ENCODE measurements at places on chromosomes 4 and X.

DNA sequence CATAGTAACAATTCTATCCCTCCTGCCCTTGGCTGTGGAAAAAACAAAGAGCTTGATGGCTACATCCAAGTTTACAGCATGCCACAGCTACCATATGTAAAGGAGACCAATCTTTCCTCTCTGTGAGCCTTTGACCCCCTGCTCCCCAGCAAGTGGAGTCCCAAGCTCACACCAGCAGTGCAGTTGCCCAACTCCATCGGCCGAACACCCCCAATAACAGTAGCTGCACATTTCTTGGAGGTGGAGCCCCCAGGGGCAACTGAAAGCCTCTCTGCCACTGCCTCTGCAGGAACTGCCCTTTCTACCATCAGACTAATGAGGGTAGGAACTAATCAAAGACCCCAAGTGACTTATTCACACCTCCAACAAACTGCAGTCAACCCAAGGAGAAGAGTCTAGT, 81.0 kb upstream of the TCEAL2 start:
- no peak for DNase-seq

GRCh38 chrX:35699642-35700041, 98.5 kb upstream of the MAGEB16 start:
- no peak for DNase-seq

DNA sequence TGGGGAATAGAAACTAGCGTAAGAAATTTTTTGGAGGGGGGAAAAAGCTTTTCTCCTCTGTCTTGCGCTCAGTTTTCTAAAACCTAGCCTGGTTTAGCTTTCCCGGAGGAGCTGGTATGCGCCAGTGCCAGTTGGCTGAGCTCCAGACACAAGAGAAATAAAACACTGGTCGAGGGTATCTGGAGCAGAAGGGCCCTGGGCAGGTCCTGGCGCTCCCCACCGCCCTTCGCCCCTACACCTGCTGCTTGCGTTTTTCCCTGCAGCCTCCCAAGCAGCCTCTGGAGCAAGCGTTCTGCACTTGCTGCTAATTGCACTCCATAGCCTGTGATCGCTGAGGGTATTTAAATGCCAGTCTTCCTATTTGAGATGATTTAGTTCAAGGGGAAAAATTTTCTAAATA, 816 bp downstream of the EREG start:
- no peak for DNase-seq

DNA sequence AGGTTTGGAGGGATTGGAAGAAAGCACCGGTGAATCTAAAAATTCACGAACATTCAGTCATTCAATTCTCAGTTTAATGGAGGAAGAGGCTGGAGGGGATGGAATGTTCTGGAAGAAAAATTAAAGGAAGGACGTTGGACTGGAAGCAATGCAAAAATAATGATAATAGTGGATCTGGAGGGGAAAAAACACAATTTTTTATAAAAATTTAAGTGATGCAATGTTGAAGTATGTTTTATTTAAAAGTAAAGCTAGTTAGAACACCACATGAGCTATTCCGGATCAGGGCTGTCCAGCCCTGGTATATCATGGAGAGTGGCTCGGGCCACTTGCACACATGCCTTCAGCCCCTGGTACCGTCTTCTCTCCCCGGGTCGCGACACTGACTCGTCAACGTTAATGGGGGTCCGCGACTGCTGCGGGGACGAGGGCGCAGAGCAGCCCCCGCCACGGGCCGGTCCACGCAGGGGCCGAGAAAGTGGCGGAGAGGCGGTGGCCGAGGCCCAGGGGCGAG, 204.6 kb downstream of the TENM3 start:
- DNase-seq, result no peak

GRCh38 chr4:87050596-87050995, 115.8 kb downstream of the AFF1 start:
- no peak for DNase-seq

DNA sequence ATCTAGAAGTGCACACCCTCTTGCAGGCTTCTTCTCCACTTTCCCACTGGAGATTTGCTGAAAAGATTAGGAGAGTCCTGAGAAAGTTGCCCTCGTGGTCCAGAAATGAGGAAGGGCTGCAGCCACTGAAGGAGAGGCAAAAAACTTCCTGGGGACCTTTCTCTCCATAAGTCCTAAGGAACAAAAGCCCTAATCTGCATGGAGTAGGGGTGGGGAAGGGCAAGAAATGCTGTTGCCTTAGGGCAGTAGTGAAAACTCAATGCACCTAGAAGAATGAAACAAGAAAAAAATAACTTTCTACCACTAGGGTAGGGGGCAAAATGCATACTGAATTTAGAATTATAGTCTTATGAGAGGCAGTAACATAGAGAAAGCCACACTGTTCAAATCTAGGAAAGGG, 1408.8 kb downstream of the PCDH19 start:
- no peak for DNase-seq

DNA sequence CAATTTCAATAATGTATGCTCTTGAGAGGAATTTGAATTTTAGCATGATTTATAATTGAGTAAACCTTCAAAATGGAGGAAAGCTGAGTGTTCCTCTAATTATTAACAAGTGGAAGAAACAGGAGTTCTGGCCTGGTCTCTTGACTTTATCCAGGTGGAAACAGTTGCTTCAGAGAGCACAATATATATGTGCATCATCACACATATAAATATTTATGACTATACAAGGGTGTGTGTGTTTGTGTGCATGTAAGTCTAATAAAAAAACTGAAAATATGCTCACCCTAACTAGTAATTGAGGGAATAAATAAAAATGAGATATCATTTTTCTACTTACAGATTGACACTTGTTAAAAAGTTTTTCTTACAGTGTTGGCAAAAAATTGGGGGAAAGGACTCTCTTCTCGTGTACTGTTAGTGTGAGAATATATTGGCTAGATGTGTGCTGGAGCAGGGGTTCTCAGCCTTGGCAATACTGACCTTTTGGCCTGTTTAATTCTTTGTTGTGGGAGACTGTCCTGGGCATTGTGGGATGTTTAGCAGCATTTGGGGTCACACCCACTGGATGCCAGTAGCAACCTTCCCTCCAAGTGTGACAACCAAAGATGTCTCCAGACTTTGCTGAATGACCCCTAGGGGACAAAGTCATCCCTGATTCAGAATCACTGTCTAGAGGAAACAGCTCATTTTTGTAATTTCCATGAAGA, 20.8 kb upstream of the HERC5 start:
- DNase-seq, result no peak

DNA sequence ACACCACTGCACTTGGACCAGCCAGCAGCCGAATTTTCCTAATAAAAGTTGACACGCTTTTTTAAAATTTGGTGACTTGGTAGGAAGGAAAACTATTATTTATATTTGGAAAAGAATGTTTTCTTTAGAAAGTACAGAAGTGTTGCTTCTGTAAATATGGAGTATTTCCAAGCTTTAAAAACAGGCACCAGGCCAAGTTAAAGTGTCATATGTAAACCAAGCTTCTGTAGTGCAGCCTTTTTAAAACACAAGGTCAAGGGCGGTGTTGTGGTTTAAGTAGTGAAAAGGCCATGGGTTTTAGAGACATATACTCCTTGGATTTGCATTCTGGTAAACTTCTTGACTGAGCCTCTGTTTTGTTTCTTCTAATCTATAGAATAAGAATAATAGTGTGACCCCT, 62.7 kb downstream of the TRIM2 start:
- DNase-seq, result no peak

GRCh38 chrX:68114573-68115129, 318.6 kb downstream of the OPHN1 start:
- no peak for DNase-seq

DNA sequence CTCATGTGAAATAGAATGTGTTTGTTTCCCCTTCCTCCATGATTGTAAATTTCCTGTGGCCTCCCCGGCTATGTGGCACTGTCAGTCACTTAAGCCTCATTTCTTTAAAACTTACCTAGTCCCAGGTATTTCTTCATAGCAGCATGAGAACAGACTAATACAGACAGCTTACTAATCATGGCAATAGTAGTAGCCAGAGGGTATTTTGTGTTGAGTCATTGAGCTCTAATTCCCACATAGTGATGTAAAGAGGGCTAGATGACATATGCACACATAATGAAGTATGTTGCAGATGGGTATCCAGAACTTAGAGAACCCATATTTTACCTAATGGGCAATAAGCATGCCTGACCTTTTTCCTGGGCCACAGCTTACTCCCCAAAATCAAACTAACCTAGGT, 1197.2 kb downstream of the PCDH7 start:
- DNase-seq, result no peak

DNA sequence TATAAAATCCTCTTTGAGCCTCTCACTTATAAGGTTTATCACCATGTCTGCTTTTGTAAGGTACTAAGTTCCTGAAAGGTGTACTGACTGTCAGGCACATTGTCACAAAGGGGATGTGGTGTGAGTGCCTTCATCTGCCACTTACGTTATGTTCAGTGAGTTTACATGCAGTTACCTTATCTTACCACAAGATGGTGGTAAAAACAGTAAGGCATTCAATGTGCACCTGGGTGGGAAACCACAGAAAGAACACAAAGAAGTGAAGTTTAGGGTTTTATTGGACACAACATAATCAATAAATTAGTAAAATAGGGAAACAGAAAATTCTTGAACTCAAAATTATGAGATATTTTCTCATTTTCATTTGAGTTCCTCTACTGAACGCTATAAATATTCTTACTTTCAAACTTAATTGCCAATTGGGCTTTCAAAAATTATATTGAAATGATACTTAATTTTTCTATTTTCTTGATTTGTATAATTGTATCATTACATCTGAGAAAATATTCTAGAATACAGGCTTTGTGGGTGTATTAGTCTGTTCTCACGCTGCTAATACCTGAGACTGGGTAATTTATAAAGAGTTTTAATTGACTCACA, 650.8 kb downstream of the PCDH7 start:
- DNase-seq, result peak; percentile 14

- no peak for DNase-seq
These were observed 579 bp downstream of the OGT start for GRCh38 chrX:71533516-71533850.

GRCh38 chr4:69874507-69874906, 14.6 kb upstream of the SULT1E1 start:
- no peak for DNase-seq
